ENCODE measurements at places on chromosomes 1 and 21.

DNA sequence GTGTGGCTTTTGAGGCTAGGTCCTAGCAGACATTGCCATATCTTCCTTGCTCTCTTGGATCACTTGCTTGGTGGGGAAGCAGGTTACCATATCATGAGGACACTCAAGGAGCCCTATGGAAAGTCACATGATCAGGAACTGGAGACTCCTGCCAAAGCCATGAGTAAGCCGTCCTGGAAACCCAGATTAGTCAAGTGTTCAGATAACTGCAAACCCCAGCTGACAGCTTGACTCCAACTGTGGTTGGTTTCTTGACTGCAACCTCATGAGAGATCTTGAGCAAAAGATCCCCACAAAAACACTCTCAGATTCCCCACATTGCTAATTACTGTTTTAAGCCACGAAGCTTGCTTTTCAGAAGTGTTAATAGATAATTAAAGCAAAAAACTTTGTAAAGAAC, 58.6 kb downstream of the CACNA1E start:
- DNase-seq: peak; percentile 3

DNA sequence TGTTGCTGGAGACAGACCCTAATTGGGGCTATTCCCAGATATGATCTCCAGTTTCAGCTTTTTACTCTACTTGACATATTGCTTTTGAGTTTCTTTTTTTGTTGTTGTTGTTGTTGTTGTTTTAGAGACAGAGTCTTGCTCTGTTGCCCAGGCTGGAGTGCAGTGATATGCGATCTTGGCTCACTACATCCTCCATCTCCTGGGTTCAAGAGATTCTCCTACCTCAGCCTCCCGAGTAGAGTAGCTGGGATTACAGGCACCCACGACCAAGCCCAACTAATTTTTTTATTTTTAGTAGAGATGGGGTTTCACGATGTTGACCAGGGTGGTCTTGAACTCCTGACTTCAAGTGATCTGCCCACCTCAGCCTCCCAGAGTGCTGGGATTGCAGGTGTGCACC, 1.3 kb upstream of the SRP9 start:
- DNase-seq: no peak

GRCh38 chr1:28954126-28954726, 39.9 kb downstream of the EPB41 start:
- no peak for DNase-seq

- no peak for DNase-seq
These were observed 18.4 kb upstream of the C1QA start for GRCh38 chr1:22618056-22618455.

DNA sequence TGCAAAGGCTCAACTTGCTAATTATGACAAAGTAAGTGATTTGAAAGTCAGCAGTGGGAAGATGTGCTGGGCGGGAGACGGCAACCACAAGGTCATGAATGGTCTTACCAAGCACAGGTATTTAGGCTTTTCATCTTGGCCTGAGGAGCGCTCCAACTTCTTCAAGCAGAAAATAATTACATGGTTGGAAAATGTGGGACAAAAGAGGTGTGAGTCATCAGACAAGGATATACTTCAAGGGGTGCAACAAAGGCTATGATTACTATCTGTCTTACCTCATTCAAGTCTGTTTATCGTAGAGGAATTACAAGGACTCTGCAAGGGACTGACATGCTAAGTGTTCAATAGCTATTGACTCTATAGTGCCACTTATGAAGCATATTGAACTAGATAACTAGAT, 2005.7 kb downstream of the MRPL39 start:
- no peak for DNase-seq

DNA sequence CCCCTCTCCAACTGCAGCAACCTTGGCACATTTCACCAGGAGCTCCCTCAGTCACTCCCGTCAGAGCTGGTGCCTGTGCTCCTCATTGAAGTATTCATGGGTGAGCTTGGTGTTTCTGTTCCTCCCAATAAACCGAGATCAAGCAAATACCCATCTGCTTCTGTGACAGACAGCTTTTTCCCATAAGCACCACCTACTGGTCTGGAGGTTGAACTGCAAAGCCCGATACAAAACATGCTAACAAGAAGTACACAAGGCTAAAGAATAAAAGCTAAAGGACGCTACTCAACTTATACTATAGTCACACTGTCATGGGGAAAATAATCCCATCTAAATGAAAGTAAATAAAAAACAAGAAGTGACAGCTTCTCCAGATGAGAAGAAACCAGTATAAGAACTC, 111.9 kb upstream of the C21orf91 start:
- no peak for DNase-seq
